ENCODE measurements at places on chromosomes 12 and 14.
A peak's percentile ranks its signal among the peaks of the same experiment; 100 is the strongest.

DNA sequence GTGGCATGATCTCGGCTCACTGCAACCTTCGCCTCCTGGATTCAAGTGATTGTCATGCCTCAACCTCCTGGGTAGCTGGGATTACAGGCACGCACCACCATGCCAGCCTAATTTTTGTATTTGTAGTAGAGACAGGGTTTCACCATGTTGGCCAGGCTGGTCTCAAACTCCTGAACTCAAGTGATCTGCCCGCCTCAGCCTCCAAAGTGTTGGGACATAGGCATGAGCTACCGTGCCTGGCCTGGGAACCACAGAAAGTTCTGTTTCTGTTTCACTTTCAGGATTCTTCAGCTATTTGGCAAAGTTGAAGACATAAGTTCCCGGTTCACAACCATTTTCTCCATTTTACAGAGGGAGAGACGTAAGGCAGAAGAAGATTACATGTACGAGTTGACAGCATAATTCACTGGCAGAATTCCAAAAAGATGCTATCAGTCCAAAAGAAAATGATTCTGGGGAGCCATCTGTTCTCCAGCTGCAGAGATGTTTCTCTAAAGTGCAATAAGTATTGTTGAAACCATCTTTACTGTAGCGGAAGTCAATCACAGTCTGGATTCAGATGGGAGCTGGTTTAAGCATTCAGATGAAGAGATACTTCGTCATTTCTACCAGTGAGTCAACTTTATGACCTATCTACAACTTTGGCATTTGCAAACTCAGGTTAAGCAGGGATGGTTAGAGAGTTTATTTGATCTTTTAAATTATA is 8.1 kb upstream of the RNF34 start:
- peak; percentile 37 for DNase-seq

DNA sequence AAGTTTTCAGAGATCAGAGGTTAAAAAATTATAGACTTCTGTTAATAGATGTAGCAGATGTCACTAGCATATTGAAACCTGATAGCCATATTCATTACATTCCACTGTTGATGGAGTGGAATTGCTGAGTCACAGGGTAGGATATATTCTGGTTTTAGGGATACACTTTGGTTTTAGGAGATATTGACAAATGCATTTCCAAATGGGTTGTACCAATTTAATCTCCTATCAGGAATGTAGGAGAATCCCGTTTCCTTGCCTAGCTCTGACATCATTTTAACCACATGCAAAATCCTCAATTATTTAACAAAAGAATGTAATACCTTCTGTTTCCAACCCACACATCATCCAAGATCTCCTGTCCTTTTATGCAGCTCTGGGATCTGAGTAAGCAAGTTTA is 30.7 kb upstream of the ESR2 start:
- no peak for DNase-seq

DNA sequence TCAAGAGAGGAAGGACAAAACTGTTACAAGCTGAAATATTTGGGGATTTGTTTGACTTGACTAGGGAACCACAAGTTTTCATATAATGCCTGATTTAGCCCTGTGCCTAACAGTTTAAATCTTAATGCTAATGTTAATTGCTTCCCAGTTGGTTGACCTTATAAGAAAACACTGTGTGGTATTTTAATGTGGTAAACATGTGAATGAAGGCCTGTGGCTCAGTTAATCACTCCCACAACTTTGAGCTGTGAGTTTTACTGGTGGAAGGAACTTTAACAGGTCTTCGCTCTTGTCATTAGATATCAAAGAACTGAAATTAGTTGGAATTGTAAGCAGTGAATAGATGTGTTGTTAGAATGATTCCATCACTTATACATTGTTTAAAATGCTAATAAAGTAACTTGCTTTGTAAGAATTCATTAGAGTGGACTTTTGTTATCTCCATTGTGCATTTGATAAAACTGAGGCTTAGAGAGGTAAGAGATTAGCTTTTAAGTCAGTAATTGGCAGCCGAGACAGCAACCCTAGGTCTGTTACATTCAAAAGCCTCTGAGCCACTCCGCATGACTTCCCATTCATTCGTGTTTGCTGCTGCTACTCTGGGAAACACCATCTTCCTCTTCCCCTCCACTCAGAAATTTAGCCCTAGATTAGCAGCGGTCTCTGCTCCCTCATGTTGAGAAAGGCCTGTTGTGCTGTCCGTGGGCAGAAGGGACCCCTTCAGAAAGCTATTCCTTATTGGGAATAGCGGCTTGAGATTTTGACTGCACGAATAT is 1.0 kb upstream of the TBK1 start:
- DNase-seq, result no peak

DNA sequence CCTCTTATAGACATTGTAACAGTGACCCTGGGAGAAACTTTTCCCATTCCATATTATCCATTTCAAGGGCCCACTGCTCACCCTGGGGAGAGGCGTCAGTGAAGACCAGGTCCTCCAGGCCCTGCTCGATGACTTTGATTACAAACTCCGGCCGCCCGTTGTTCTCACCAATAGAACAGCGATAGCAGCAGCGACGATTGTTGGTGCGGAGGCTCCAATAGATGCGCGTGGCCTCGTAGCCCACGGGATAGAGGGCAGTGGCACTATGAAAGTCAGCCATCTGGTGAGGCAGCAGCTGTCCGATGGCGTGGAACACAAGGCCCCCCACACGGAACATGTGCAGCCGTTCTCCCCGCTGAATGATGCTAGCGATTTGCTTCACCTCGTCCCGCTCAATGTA is 7.5 kb upstream of the PRKAG1 start:
- no peak for DNase-seq

DNA sequence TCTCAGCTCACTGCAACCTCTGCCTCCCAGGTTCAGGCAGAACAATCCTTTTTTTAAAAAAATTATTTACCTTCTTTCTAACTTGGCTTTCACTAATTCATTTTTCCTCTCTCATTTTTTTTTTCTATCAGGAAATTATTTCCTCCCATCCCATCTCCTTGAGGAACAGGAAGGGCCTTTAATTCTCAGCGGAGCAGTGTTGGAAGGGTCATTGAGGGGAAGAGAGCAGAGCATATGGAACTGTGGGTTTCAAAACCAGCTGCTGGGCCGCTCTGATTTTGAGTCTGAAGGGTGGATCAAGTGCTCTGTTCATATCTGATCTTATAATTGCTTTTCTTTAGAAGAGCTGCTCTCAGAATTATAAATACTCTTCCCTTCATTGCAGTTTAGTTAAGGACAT is 29.0 kb downstream of the NUBPL start:
- no peak for DNase-seq

DNA sequence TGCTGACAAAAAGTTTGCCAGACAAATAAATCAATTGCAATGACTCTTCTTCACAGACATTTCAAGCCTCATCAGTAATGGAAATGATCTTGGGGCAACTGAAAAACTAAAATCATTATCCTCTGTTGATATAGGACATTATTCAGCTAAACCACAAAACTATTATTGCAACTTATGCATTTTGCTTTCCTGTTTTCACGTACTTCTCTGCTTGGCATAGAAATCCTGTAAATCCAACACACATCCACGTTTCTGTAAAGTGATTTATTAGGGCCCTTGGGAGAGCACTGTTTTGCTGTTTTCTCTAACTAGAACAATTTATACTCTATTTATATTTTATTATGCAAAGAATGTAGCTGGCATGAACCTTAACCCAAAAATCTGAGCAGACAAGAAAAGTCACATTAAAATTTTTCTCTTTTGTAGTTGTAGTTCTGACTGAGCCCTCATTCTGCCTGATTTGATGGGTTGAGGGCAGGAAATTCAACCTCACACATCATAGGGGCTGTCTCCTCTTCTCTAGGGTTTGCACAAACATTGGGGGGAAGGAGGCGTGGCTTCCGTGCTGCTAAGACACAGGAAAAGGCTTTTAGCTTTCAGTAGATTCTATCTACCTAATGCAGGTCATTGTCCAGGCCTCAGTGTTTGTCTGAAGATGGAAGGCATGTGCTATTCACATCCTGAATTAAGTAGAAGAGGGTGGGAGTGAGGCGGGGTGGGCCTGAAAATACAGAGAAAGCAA is 11.5 kb upstream of the NUP107 start:
- peak; percentile 80 for DNase-seq

- DNase-seq, result no peak
Measured at GRCh38 chr14:69048456-69048855, 69.4 kb upstream of the ACTN1 start.

DNA sequence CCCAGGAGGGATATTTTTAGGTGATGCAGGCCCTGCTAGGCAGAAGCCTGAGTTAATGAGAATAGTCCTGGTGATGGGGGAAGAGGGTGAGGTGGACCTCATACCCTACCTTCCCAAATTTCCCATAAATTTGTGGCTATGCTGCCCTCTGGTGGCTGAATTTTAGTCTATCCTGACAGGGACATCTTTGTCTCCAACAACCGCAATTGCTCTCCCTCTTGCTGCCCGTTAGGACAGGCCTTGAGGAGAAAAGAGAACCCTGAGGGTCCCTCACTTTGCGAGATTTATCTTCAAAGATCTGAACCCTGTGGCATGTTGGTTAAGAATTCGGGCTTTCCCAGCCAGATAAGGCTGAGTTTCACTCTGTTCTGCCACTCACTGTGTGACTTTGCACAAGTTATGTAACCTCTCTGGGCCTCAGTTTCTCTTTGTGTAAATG is 9.8 kb upstream of the ZNF385A start:
- peak; percentile 51 for DNase-seq

DNA sequence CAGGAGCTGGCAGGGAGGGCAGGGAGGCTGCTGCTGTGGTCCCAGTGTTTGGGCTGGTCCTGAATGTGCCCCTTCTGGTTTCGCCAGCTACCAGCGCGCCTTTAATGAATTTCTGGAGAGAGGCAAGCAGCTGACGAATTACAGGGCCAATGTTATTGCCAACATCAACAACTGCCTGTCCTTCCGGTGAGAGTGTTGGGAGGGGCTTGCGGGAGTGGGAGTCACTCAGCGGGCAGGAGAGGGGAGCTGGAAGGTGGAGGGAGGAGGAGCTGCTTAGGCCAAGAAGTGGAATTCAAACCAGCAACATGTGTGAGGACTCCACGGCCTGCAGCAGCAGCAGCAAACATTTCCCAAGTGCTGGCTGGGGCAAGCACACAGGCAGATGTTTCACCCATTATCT is 7.7 kb downstream of the TNFAIP2 start:
- no peak for DNase-seq

- DNase-seq, result no peak
Measured at GRCh38 chr12:65935906-65936901, 111.9 kb downstream of the HMGA2 start.

- peak; percentile 48 for DNase-seq
Measured at GRCh38 chr14:106879241-106879640, 1352.9 kb downstream of the TMEM121 start.

DNA sequence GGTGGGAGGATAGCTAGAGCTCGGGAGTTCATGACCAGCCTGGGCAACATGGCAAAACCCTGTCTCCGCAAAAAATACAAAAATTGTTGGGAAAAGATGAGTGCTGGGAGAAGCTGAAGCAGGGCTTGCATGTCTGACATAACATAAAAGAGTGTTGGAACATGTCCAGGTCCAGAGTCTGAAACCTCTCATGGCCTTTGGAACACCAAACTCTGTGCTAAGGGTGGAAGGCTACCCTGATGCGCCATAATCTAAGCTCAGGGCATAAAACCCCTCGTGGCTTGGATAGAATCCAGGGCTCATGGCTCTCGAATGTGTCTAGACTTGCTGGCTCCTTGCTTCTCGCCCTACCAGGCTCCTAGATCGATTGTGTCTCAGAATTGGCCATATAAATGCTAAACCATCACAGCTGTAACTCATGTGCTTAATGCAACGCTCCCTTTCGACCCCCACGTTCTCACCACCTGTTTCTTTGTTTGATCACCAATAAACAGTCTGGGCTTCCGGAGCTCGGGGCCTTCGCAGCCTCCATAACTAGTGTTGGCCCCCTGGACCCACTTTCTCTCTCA is 6.7 kb upstream of the CLEC7A start:
- DNase-seq, result no peak

GRCh38 chr14:87030197-87030596 is 962.8 kb downstream of the GALC start:
- DNase-seq, result no peak

DNA sequence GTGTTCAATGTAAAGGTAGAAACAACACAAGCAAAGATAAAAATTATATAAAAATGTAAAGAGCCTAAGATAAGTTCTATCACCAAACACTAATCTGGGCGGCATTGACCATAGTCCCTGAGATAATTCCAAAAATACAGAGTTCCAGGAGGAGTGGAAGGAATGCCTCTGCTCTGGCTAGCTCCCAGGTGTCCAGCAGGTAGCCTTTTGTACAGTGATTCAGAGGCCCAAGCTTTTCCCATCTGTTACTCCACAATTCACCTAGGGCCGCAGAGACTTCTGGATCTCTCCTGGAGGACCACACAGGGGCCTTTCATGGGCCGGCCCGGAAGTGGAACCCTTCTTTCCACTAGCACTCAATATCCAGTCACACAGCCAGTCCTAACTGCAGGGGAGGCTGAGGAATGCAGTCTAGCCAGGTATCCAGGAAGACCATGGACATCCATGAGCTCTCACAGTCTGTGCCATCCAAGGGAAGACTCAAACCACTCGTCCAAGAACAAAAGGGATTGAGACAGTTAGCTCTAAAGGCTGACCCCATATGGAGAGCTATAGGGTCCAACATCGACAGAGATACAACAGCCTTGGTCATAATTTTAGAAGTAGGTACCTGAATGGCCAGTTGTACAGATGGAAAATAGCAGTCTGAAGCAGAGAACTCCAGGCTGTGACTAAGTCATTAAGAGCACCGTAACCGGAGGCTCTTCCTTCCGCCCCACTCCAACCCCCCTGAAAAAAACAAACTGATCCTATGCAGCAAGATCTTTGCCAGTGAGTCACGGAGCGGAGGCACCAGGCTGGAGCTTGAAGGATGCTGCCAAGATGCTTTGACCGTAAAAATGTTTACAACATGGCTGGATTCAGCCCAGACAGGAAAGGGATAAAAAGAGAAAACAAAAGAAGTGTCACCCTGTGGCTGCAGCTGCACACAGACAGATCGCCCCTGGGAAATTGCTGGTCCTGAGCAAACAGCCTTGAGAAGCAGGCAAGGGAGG is 204.8 kb downstream of the NUAK1 start:
- DNase-seq, result no peak

GRCh38 chr12:65229441-65229840 is 49.0 kb upstream of the MSRB3 start:
- DNase-seq, result no peak

DNA sequence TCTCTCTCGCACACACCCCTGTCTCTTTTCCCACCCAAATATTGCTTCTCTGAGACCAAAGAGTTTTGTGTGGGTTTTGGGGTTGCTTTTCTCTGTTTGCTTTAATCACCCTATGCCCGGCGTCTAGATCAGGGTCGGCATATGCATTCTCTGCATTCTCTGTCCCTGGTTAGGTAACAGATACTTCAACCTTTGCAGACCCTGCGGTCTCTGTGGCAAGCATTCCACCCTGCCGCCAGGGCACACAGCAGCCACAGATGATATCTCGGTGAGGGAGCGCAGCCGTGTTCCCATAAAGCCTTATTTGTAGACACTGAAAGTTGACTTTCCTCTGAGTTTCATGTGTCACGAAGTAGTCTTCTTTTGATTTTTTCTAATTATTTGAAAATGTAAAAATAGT is 110.4 kb upstream of the FZD10 start:
- no peak for DNase-seq

- DNase-seq, result no peak
Measured at GRCh38 chr12:125276567-125276966, 211.3 kb downstream of the AACS start.

GRCh38 chr14:25628978-25629377 is 579.0 kb upstream of the STXBP6 start:
- DNase-seq, result no peak

GRCh38 chr12:4562034-4562657 is at the start of gene DYRK4:
TSS of gene DYRK4 (plus strand) at chr12:4562208. CDS start at chr12:4562246, 38 bp downstream.
- no peak for DNase-seq

GRCh38 chr14:101849125-101849524 is 87.6 kb downstream of the PPP2R5C start:
- DNase-seq, result no peak

All from CD4-positive, alpha-beta T cell treated with Interleukin-12 subunit alpha and Interleukin-12 subunit beta, for 1 hour (primary cell).